ENCODE measurements at places on chromosomes 12 and 14.

GRCh38 chr12:91127751-91128150, 16.5 kb upstream of the LUM start:
- DNase-seq = no peak

- DNase-seq = no peak
These were observed 9.1 kb upstream of the TBX5 start for GRCh38 chr12:114414866-114415524.

DNA sequence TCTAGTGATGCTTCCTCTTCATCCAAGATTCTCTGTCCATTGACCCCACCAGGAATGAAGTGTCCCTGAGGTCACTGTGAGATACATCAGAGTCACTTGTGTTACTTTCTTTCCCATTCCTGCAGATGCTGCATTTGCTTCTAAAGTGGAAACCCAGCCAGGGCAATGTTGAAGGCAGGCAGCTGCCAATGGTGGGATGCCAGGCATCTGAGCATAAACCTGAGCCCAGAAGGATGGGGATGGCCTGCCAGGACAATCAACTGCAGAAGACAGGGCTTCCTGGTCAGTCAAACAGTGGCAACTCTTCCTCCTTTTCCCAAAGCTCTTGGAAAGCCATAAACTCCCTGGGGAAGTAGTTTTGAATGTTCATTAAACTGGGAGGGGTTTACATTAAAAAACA, 178.0 kb upstream of the TMEM132C start:
- DNase-seq = no peak

DNA sequence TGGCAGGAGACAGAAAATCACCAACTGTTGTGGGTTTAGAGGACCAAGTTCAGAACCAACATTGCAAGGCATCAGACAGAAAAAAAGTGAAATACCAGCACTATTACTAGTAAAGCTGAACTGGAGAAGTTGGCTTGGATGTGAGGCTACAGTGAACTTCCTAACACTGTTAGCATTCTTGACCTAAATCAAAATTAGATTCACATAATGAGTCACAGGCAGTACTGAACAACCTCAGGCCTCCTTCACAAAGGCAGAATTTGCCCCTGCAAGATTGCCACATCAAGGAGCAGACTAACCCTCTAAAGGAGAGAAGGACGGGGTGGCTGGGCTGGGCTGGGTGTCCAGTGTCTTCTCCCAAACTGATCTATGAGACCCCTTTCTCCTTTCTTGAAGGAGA, 539.7 kb downstream of the SNAPC1 start:
- no peak for DNase-seq

DNA sequence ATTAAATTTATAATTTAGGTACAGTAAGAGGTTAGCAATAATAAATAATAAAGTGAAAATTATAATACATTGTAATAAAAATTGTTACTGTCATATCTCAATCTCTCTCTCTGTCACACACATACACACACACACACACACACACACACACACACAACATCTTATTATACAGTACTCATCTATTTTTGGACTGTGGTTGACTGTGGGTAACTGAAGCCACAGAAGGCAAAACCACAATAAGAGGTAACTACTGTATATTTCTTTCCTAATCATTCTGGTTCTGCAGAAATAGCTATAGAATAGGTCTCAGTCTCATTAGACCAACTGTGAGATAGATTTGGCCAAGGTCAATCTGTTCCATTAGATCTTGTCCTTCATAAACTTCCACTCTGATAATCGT, 33.1 kb upstream of the PTPRO start:
- no peak for DNase-seq

GRCh38 chr12:56188131-56188777, 1.0 kb downstream of the SMARCC2 start:
- DNase-seq = no peak

GRCh38 chr12:54154681-54155186, 34.1 kb downstream of the SMUG1 start:
- DNase-seq = no peak

DNA sequence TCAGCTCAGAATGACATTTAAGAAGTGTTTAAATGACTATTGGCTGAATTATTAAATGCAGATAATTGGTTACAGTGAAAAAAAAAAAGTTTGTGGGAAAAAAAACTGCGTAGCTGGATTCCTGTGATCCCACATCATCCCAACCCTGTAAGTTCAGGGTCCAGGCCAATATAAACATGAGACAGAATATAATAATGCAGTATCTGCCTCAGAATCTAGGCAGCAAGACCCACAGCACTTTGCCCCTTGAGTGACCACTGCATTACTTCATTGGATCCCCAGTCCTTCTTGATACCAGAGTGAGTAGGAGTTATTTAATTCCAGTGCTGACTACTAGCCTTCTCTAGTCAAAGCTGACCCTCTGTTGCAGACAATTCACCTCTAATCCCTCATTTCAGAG, 272.6 kb downstream of the CCER1 start:
- DNase-seq = no peak

GRCh38 chr12:68069275-68069674, 80.0 kb downstream of the IFNG-AS1 start:
- no peak for DNase-seq

GRCh38 chr14:42490536-42490935, 883.9 kb downstream of the LRFN5 start:
- DNase-seq = no peak

GRCh38 chr12:117091758-117092510, 7.3 kb downstream of the TESC start:
- no peak for DNase-seq

DNA sequence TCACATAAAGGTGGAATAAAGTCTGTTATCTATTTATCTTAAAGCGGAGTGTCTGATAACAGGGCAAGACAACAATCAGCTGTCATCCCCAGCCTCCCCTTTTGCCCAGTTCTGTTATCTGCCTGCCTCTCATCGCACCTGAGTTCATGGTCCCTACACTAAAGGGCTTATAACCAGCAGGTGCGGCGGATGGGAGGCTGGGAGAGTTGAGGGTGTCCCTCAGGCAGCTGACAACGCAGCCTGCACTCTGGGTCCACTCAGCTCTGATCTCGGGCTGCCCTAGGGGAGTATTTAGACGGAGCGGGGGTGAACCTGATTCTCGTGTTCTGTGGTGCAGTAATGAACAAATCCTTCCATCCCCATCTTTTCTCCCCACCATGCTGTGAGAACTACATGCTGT, 34.0 kb upstream of the JDP2 start:
- DNase-seq = no peak

DNA sequence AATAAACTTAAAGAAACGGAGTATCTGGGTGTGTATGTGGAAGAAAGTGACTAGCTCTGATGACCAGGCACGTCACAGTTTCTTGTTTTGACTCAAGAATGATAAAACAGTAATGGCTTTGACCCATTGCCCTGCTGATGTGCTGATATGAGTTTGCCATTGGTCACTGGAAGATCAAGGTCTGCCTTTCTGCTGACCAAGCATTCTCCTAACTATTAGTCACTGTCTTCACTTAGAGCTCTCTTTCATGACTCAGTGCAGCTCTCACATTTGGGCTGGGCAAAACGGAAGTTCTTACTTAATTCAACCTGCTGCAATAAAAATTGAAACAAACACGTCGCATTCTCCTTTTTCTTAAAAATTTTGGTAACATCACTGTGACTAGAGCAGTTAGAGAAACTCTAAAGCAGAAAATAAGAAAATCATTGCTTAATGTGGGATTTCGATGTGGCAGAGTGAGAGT, 366.7 kb downstream of the BTG1 start:
- DNase-seq = no peak

DNA sequence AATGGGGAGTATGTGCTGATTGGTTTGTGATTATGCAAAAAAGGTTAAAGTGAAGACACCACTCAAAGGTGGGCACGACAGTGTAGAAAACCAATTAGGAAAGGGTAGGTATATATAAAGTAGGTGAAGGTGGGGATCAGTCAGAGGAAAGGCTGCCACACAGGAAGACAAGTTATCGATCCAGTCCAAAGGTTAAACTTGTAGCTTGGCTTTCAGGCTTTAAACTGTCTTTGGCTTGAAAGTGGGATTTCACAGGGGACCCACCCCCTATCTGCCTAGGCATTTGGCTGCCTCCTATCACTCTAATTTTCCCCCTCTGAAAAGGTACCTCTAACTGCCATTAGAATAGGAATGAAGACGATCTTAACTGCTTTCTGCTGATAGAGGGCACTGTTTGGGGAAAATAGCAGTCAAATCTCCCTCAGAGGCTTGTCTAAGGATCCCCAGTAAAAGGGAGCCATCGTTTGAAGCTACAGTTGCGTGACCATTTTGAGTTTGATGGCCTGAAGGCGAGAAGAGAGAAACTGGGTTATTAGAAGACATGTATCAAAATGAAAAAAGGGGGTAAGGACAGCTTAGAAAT, 250.2 kb downstream of the GPHN start:
- DNase-seq = no peak

DNA sequence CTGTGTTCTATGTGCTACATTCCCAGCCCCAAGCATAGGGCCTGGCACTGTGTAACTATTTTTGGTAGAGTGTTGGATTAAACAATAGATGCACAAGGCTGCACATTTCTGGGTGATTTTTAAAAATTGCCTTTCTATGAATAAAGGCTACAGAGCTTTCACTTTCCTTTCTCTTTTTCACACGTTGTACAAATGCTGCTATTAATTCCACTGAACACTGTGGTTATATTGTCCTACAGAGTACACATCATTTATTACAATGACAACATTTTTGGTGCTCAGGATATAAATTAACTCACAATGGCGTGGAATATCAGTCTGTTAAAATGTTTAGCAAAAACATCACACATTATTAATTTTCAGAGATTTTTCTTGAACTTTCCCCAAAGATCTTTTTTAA, 3.6 kb upstream of the EML1 start:
- no peak for DNase-seq

DNA sequence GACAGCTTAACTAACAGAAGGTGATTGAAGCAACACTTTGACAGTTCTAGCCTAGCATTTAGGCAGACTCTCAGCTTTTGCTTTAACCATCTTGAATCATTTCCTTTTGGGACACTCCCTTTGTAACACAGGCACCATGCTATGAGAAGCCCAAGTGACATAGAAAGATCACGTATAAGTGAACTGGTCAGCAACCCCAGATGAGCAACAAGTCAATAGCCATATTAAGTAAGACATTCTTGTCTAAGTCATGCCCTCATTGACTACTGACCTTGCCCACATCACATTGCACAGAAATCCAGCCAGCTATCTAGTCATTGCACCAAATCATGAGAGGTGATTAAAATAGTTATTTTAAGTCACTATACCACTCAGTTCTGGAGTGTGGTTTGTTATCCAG, 476.8 kb downstream of the TRHDE start:
- no peak for DNase-seq

GRCh38 chr14:76772300-76773187, 11.3 kb downstream of the VASH1 start:
- DNase-seq = peak; percentile 82

- no peak for DNase-seq
These were observed 279.0 kb downstream of the GRIN2B start for GRCh38 chr12:13702381-13702780.

- no peak for DNase-seq
These were observed 43.3 kb downstream of the SLC24A4 start for GRCh38 chr14:92366237-92366636.

GRCh38 chr14:96160913-96161310, 43.7 kb upstream of the BDKRB2 start:
- no peak for DNase-seq

DNA sequence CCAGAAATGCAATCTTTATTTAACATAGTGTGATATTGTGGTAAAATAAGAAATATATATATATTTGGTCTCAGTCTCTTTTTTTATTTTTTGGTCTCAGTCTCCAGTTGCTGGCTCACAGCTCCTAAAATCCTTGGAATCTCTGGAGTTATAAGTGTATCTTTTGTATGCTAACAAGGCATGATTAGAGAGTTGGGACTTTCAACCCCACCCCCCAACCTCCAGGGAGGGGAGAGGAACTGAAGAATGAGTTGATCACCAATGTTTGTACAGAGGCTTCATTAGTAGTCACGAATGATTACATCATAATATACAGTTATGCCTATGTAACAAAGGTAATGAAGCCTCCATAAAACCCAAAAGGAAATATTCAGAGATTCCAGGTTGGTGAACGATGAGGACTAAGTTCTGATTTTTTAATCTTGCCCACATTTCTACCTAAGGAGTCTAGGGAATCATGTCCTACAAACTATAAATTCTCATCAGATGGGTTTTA, 22.8 kb upstream of the LALBA start:
- no peak for DNase-seq

GRCh38 chr14:94348836-94349235, 25.7 kb upstream of the SERPINA6 start:
- DNase-seq = no peak

DNA sequence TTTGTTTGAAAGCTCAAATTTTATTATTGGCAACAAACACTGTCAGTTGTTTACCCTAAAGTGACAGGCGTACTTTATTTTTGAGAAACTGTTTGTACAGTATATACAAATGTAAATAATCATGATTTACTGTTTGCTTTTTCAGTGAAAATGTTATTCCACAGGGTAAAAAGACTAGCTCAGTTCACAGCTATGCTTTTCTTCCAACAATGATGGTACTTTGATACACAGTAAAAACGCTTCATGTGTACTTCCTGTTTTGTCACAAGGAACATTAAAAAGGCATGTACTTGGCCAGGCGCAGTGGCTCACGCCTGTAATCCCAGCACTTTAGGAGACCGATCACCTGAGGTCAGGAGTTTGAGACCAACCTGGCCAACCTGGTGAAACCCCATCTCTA, 53.7 kb downstream of the MON2 start:
- no peak for DNase-seq

DNA sequence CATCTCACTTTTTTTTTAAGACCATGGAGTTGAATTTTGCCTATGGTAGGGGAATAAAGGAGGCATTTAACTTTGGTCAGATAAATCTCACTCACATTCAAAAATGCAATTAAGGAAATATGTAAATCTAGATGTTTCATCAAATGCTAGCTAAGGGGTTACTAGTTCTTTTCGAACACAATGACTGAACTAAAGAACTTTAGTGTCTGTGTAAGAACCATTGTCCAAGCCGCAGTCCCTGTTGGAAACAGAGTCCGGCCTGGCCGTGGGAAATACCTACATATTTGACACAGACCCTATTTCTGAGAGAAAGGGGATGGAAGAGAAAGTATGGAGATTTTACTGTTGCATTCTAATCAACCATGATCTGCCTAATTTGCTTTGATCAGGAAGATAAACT, 17.4 kb downstream of the LGR5 start:
- DNase-seq = no peak

DNA sequence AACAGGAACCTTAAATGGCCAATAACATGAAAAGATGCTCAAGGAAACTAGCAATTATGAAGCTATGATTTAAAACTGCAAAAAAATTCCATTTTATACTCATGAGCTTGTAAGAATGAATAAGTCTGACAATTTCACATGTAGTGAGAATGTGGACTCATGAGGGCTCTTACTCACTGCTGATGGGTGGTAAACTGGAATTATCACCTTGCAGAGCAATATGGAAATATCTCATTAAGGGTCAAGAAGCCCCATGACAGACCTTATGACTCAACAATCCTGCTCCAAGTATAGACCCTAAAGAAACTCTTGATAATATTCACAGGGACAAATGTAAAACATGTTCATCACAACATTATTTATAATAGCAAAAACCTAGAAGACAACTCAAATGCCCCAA, 23.5 kb upstream of the SMAGP start:
- no peak for DNase-seq
